ENCODE measurements at places on chromosomes 12 and 14.
A peak's percentile ranks its signal among the peaks of the same experiment; 100 is the strongest.

- DNase-seq = no peak
These were observed 7.7 kb upstream of the INF2 start for GRCh38 chr14:104681689-104682074.

DNA sequence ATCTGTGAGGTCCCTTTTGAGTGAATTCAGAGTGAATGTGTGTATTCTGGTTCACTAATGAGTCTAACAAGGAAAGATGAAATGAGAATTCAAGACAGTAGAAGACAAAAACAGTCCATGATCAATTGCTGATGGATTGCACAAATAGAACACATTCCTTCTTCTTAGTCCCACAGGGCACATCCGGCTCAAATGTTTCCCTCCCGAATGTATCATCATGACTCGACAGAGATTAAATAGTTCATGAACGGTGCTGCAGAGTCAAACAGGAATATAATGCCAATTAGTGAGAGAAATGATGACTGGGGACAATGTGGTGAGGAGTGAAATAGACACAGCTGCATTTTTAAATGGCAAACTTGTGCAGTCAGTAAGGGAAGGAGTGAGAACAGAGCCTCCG lies 11.5 kb upstream of the SFSWAP start:
- DNase-seq = no peak

DNA sequence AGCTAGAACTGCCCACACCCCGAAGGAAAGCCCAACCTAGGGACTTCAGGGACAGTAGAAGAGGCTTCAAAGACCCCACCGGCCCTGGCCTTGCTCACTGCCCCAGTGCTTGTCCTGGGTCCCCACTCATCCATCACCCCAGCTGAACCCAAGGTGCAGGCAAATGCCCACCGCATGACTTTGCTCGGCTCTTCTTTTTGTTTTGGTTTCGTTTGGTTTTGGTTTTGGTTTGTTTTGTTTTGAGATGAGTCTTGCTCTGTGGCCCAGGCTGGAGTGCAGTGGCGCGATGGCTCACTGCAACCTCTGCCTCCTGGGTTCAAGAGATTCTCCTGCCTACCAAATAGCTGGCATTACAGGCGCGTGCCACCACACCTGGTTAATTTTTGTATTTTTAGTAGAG lies 9.0 kb downstream of the CCDC85C start:
- peak; percentile 28 for DNase-seq

GRCh38 chr14:67485501-67486095 lies 2.9 kb downstream of the TMEM229B start:
- DNase-seq = no peak

- no peak for DNase-seq
These were observed 377.5 kb downstream of the ADGRD1 start for GRCh38 chr12:131331148-131331750.

GRCh38 chr12:3777206-3777809 lies 24.4 kb upstream of the CRACR2A start:
- no peak for DNase-seq

- no peak for DNase-seq
These were observed 73.3 kb downstream of the ERC1 start for GRCh38 chr12:1064317-1064716.

Data from activated T-cell treated with anti-CD3 and anti-CD28 coated beads for 24 hours (primary cell).